Stimulated activated CD4-positive, alpha-beta T cell treated with anti-CD3 and anti-CD28 coated beads, Interleukin-12 subunit alpha, Interleukin-12 subunit beta, amount 100 ng/mL, for 4 hours (primary cell): ENCODE measurements at places on chromosomes 13 and 19.
A peak's percentile ranks its signal among the peaks of the same experiment; 100 is the strongest.

GRCh38 chr19:51259348-51260245 is 8.7 kb downstream of the SIGLECL1 start:
- DNase-seq: peak; percentile 28

GRCh38 chr19:36665832-36666231 is 805 bp downstream of the ZNF461 start:
- DNase-seq: no peak

GRCh38 chr13:80244574-80244973 is 96.4 kb downstream of the SPRY2 start:
- DNase-seq: no peak

DNA sequence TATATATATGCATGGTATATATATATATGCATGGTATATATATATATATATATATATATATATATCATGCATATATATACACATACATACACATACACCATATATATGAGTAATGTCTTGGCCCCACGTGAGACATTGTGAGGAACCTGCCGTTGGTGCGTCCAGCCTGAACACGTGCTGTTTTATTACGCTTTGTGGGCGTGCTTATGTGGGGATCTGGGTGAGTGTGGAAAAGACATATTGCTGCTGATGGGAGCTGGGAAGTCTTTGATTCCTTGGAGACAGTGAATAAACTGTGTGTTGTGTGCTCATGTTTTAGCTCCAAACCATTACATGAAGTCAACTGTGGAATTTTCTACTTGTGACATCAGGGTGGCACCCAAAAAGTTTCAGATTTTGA is 28.9 kb downstream of the KCTD15 start:
- no peak for DNase-seq

DNA sequence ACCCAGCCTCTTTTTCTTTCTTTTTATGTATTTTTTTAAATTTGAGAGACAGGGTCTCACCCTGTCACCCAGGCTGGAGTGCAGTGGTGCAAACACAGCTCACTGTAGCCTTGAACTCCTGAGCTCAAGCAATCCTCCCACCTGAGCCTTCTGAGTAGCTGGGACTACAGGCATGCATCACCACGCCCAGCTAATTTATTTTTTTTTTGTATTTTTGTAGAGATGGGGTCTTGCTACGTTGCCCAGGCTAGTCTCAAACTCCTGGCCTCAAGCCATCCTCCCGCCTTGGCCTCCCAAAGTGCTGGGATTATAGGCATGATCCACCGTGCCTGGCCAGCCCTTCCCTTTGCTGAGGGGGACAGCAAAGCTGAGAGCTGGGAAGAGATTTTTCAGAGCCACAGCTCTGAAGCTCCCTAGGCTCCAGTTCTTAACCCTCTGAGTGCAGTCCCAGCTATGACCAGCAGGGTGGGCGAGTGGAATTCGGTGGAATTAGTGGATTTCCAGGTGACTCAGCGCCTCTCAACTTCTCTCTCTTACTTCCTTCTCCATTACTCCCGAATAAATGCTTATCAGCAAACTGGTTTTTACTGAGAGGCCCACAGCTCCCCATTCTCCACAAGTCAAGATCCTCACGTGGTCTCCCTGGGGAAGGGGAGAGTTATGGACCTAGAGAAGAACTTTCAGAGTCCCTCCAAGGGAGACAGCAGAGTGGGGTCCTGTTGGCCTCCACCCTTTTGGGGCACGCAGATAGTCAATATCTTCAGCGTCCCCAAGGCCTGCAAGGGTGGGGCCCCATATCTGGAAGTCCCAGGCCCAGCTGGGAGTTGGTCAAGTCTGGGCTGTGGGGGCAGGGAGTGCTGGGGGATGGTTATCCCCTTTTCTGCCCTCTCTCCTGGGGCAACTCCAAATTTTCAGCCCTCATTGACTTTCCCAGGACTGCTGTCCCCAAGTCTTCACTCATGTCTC is 1.2 kb downstream of the BLVRB start:
- DNase-seq: peak; percentile 75

- no peak for DNase-seq
Observed at GRCh38 chr13:59877933-59878332, 285.8 kb downstream of the DIAPH3 start.

GRCh38 chr13:75250526-75251178 is 231.3 kb downstream of the TBC1D4 start:
- no peak for DNase-seq

GRCh38 chr19:22545751-22546150 is 88.4 kb upstream of the ZNF492 start:
- peak; percentile 8 for DNase-seq

DNA sequence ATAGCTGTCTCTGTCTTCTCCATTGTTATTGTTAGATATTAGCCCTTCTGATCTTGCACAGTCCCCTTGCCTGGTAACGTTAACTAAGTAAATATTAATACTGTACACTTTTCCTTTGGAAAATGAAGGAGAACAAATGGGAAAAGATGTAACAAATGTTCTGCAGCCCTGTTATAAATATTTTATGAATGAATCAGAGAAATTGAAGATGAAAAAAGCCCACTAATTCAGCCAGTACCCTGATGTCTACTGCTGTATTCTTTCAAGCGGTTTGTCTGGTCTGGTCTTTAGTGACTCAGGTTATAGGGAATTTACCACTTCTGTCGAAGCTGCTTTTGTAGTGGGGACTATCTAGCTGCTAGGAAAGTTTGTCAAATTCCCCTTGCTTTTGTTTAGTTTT is 121.0 kb downstream of the COG6 start:
- DNase-seq: no peak

- DNase-seq: no peak
Observed at GRCh38 chr13:102954350-102954749, 108.5 kb downstream of the ERCC5 start.

DNA sequence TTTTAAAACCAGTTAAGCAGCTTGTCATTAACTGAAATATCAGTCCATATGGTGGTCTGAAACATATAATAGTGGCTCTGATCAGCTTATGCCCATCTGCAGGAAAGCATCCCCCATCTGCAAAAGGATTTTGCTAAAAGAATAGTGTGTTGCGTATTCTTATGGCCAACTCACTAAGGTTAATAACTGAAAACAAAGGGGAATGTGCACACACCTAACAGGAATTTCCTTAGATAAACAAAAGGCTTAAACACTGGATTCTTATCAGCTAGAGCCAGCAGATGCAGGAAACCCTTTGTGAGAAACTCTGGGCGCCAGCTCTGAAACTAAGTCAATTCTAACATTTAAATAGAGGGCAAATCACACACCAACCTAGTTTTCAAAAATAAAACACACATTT is 22.1 kb downstream of the VPS36 start:
- no peak for DNase-seq

DNA sequence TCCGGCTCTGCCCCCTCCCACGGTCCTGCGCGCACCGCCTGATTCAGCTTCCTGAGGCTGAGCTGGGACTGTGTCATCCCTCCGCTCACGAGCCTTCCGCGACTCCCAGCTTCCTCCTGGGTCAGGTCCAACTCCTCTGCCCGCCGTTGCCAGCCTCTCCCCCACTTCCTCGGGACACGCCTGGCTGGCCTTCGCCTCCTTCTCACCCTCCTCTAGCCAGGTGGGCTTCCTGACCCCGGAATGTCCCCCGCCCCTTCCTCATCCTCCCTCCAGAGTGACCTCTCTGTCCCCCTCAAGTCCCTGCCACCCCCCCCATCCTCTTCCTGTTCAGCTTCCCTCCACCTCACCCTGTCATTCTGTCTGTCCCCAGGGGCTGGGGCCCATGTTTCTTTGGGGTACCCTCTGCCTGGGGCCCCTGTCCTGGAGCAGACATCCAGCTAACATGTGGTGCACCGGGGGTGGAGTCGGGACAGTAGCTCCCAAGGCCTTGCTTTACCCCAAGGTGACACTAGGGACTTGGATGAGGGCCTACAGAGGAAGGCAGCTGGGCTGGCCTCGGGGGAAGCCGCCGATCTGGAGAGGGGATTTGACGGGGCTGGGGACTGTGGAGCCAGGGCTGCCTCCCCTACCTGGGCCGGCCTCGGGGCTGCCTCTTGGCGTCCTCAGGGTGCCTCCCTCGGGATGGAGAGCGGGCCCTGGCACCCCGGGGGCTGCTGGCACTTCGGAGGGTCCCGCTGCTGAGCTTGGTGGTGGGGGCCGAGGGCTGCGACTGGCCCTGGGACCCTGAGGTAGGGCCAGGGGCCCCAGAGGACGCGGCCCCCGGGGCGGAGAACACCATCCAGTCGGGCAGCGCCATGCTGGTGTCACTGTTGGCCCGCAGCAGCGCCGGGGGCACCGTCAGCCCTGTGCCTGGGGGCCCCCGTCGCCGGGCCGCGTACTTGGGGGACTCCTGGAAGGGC is 16.5 kb downstream of the SHANK1 start:
- DNase-seq: no peak

DNA sequence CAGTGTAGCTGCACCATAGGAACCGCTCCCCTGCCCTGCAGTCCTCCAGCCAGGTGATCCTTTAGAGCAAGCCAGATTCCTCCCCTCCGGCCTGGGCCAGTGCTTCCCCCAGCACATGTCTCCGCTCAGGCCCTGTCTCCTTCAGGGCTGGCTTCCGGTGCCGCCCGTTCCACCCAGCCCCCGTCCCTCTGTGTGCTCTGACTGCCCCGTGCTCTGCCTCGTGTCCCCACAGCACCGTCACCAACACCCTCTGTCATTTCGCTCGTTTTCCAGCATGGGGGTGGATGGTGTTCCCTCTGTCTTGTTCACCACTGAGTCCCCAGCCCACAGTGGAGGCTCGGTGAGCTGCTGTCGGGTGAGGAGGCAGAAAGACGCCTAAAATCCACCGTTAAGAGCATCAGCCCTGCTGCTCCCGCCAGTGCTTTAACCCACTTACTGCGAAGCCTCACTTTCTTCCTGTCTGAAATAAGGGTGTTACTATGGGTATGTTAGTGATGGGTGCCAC is 54.5 kb downstream of the TSSK6 start:
- DNase-seq: peak; percentile 55

- DNase-seq: no peak
Observed at GRCh38 chr13:32790731-32791130, 204.5 kb downstream of the PDS5B start.
